ENCODE measurements at places on chromosomes 2 and 18.

GRCh38 chr2:235149736-235150135, 197.9 kb downstream of the SH3BP4 start:
- DNase-seq = no peak

- DNase-seq = no peak
Measured at GRCh38 chr2:117794668-117795067, 19.8 kb upstream of the DDX18 start.

- DNase-seq = no peak
Measured at GRCh38 chr18:61935362-61935761, 42.6 kb upstream of the RNF152 start.

GRCh38 chr2:19823507-19823906, 78.3 kb downstream of the TTC32 start:
- no peak for DNase-seq

GRCh38 chr2:179201869-179202268, 62.8 kb downstream of the SESTD1 start:
- no peak for DNase-seq

GRCh38 chr2:226080334-226080733, 680.8 kb downstream of the NYAP2 start:
- DNase-seq = no peak

DNA sequence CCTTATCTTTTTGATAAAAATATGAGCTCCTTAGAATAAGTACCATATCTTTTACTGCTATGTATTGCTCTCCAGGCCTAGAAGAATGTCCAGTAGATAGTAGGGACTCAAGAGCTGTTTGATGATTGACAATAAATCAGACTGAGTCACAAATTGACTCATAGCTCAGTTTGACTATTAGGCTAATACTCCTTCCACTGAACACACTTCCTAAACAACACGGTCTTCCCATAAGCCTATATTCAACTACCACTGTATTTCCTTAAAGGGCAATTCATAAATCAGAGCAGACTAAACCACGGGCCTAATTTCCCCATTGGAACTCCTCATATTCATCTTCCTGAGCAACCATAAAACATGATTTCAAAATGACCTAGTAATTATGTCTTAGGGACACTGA, 258.5 kb downstream of the ALK start:
- DNase-seq = no peak

- no peak for DNase-seq
Measured at GRCh38 chr2:88615822-88616221, 11.4 kb downstream of the EIF2AK3 start.

DNA sequence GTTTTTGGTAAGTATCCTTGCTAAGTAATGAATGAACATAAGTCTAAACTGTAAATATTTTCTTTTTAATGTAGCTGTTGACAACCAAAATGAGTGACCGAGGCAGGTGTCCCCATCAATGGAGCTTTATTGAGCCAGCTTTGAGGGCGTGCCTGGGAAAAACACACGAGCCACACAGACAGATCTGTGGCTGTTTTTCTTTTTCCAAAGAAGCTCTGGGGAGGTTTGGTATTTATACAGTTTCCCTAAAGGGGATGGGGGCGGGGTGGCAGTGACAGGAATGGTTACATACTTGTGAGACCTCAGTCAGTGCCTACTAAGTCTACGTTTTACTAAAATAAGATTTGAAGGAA, 11.2 kb downstream of the DBI start:
- no peak for DNase-seq

DNA sequence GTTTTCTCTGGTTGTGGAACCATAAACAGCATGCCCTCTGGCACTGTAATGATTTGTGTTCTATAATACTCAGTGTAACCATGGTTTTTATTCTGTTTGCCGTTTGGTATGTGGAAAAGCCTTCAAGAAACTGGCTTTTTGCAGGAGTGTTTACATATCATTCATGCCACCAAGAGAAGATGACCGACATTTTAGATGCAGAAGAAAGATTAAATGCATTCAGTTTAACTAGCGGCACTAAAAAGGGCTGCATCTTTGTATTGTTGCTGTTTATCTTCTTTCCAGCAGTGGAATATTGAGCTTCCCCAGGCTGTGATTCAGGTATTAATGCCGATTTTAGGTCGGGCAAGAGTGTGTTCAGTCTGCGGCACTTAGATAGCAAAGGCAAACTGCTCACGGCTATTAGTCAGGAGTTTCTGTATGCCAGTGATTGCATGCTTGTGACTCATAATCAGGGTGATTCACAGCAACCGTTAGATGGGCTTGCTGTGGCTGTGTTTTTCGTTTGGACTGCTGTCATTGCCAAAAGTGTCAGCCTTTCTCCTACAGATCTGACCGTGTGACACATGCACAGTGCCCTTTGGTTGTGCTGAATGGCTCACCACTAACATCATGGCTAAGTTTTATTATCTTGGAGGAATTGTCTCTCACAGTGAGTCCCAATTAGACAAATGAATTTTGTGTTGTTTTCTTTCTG, 479.7 kb downstream of the PARD3B start:
- no peak for DNase-seq

DNA sequence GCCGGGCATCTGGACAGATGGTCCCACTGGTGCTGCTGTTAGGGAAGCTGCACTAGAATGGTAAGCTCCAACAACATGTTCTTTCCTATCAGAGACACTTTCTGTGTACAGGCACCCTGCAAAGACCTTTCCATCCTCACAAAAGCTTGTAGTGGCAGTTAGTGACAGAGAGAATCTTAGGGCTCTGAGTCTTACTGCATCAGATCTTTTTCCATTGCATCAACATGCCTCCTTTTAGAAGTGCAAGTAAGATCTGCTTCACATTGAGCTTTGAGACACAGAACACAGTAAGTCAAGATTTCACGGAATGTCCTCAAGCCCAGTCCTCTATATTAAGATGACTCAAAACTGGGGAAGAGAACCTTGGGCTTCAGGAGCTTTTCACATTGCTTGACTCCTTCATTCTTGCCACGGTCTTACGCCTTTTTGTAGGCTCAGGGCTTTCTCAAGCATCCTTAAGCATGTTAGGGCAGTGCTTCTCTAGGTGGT, 52.6 kb downstream of the ARL4C start:
- DNase-seq = no peak

DNA sequence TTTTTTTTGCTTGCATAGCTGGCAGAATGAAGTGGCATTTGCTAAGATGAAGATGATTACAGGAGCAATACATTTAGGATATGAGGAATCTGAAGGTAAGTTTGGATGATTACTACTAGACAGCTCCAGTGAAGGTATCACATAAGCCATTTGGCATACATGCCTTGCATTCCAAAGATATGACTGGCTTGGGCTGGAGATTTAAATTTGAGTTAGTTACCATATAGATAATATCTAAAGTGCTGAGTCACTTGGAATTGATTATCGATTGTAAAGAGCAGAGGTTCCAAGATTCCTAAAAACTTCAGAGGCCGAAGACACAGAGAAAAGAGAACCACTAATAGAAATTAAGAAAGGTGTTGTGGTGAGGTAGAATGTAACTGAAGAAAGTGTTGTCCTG, 1026.4 kb downstream of the DSC3 start:
- no peak for DNase-seq

- DNase-seq = no peak
Measured at GRCh38 chr2:12330916-12331315, 385.8 kb upstream of the TRIB2 start.

DNA sequence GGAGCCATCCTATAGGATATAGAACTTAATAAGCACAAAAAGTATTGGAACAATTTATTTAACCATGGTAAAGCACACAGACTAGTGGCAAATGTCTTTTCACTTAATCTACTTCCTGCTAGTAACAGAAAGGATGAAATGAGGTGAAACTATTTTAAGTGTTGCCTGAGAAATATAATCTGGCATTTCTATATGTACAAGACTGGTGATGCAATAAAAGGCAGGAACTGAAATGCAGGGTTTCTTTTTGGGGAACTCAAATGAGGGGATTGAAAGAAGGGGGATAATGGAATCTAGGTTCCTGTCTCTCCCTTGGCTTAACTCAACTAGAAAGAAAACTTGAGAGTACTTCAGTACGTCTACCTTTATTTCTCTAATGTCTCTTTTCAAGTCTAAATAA, 122.3 kb downstream of the MEMO1 start:
- no peak for DNase-seq

DNA sequence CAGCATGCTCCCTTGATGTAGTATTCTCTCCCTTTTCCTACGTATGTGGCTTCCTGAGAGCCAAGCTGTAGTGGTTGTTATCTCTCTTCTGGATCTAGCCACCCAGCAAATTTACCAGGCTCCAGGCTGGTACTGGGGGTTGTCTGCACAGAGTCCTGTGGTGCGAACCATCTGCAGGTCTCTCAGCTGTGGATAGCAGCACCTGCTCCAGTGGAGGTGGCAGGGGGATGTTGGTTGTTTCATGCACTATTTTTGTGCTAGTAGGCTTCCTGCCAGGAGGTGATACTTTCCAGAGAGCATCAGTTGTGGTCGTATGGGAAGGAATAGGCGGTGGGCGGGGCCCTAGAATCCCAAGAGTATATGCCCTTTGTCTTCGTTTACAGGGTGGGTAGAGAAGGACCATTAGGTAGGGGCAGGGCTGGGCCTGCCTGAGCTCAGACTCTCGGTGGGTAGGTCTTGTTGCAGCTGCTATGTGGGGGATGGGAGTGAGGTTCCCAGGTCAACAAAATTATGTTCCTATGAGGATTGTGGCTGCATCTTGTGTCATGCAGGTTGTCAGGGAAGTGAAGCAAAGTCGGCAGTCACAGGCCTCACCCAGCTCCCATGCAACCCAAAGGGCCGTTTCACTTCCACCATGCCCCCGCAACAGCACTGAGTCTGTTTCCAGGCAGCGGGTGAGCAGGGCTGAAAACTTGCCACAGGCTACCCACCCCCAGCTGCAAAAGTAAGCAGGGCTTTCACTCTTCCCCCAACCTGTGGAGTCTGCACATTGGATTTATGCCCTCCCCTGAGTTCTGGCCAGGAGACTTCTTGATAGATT, 1139.5 kb downstream of the BCL11A start:
- DNase-seq = no peak

DNA sequence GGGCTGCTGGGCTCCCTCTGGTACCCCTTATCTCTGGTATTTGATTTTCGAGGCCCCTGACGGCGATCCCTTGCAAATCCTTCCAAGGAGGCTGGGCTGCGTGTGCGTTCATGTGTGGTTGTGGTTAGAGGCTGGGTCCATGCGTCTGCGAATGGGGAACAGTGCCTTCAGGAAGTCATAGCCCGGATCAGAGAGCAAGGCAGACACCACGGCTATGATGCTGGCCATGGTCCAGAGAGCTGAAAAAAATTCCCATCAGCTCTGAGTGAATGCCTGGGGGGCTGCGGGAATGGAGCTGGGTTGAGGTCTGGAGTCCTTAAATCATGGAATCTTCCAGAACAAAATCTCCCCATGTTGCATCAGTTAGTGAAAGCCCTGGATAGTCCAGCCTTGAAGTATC, 145.5 kb downstream of the ACKR3 start:
- DNase-seq = no peak

DNA sequence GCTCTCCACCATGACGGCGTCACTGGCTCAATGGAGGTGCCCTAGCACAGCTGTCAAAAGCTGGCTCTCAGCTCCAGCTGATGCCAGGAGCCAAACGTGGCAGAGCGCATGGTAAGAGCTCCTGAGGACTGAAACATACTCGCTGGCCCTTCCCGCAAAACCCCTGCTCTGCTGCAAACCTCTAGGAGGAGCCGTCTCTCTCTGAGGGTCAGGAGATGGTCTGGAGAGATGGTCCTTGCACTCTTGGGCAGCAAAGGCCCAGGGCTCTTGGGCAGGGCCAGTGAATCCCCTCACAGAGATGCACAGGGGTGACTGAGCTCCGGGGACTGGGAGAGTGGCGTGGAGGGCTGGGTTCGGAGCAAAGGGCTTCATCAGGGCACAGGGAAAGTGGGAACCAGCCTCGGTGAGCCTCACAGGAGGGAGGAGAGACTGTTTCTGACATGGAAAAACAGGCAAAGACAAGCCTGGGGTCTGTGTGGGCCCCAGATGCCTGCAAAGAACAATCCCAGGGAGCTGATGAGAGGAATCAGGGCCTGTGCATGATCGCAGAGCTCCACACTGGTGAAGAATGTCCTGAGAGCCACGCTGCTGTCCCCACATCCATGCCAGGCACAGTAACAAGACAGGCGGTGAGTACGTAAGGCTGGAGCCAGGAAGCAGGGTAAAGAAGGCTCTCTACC, 17.2 kb downstream of the SNORC start:
- DNase-seq = no peak

- no peak for DNase-seq
Measured at GRCh38 chr2:173030561-173031490, 44.8 kb upstream of the MAP3K20 start.

DNA sequence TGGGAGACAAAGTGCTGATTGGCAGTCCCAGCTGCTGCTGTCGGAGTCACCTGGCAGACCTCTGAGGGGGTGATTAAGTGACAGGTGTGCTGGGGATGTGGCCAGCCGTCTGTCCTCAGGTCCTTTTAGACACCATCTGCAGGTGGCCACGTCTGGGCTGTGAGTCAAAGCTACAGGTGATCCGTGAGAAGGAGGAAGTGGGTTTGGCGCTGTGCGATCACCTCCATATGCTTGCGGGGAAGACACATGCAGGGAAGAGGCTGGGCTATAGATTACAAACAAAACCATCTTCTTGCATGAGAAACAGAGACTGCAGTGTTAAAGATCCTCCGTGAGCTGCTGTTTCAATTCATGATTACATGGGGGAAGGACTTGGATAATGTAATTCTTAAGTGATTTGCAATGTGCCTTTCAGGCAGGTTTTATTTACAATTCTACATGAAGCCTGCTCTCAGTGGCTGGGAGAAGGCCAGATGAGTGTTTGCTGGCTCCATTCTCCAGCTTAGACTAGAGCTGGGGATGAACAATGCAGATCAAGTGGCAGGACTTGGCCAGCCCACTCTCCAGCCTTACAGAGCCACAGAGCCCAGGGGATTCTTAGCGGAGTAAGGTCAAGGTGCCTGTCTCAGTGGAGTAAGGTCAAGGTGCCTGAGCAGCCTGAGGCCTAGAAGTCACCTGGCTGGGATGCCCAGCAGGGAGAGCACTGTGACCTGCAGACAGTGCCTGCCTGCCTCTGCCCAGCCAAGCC, 87.8 kb downstream of the LYPD1 start:
- no peak for DNase-seq

GRCh38 chr2:5788447-5788846, 96.3 kb downstream of the SOX11 start:
- no peak for DNase-seq

GRCh38 chr2:168166902-168167510, 80.4 kb downstream of the STK39 start:
- DNase-seq = no peak

DNA sequence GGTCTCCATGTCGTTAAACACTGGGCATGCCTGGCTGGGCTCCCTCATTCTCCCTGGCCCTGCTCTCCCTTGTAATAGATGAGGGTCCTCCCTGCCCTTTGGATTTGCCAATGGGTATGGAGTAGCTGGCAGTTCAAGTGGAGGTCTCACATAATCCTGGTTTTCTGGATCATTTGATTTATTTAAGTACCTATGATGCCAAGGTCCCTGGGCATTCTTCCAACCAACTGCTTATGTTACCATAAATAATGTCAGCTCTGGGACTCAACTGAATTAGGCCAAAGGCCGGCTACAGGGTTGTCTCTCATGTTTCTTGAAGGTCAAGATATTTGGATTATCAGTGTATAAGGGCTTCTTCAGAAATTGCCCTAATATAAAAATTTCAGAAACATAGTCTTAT, 104.9 kb upstream of the LYPD6 start:
- DNase-seq = no peak

GRCh38 chr2:22027345-22028005, 903.7 kb downstream of the TDRD15 start:
- DNase-seq = no peak
